Activated CD4-positive, alpha-beta T cell treated with anti-CD3 and anti-CD28 coated beads for 48 hours (primary cell): ENCODE measurements at places on chromosomes 16 and 17.

GRCh38 chr16:85394456-85395206 is 218.5 kb upstream of the GSE1 start:
- DNase-seq: no peak

DNA sequence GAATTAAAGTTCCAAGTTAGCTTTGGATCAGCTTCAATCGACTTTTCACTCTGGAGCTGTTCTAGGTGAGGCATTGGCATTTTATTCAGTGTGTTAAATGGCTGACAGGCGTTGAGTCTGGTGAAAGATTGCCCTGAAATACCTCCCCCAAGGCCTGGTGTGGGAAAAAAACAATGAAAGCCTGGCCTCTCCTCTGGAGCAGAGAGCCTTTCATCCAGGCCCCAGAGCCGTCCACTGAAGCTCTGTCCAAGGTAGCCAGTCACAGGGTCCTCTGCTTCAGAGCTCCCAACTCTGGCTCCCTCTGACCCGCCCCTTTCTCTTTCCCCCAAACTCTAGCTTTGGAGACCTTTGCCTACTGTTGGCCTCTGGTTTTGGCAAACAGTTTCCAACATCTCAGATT is 123.6 kb upstream of the CRHR1 start:
- DNase-seq: no peak

- DNase-seq: no peak
Observed at GRCh38 chr17:63542218-63542545, 8.1 kb upstream of the DCAF7 start.

DNA sequence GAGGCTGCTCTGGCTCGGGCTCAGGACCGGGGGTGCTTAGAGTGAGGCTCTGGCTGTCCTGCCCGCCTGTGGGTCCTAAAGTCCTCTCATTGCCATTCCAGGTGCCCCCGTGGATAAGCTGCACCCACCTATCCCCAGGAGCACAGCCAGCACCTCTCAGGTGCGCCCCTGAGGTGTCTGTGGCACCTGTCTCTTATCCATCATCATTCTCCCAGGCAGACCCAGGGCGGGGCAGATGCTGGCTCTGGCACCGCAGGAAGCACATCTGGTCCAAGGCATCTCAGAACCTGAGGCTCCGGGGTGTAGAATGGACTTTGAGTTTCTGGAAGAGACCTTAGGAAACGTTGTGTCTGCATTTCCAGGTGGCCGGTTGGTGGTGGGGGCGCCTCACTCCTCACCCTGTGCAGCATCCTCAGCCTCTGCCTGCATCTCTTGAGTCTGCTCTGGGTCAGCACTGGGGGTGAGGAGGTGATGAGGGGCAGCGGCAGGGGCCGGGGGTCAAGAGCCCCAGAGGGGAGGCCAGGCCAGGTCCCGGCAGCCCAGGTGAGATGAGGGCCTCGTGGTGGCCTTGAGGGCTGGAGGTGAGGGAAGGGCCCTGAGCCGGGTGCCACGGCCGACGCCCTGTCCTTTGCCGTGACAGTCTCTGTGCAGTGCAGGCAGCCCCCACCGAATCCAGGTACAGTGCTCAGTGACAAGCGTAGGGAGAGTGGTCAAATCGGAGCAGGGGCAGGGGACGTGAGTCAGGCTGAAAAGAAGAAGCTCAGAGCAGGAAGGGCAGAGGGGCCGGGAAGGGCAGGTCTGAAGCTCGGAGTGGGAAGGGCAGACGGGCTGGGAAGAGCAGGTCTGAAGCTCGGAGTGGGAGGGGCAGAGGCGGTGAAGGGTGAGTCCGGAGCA is 173.5 kb downstream of the NPIPB11 start:
- DNase-seq: no peak

GRCh38 chr17:82013772-82014321 is 8.8 kb downstream of the CENPX start:
- no peak for DNase-seq

DNA sequence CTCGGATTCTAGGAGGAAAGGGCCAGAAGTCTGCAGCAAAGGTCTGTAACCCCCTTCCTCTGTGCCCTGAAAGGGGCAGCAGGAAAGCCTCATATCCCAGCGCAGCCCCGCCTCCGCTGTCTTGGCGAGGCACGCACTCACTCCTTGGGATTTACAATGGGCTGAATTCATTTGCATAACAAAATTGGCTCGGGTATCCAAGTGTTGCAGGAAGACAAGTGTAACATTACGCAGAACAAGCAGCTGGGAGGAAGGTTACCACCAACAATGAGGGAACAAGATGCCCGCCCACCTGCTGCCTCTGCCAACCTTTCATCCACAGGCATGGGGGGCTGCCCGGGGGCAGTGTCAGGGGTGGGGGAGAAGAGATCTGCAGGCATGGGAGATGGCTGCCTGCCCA is 130.4 kb downstream of the MRM1 start:
- DNase-seq: no peak

GRCh38 chr17:2905696-2906501 is 109.7 kb downstream of the RAP1GAP2 start:
- no peak for DNase-seq

- DNase-seq: no peak
Observed at GRCh38 chr17:40909755-40910154, 24.7 kb upstream of the KRT20 start.

DNA sequence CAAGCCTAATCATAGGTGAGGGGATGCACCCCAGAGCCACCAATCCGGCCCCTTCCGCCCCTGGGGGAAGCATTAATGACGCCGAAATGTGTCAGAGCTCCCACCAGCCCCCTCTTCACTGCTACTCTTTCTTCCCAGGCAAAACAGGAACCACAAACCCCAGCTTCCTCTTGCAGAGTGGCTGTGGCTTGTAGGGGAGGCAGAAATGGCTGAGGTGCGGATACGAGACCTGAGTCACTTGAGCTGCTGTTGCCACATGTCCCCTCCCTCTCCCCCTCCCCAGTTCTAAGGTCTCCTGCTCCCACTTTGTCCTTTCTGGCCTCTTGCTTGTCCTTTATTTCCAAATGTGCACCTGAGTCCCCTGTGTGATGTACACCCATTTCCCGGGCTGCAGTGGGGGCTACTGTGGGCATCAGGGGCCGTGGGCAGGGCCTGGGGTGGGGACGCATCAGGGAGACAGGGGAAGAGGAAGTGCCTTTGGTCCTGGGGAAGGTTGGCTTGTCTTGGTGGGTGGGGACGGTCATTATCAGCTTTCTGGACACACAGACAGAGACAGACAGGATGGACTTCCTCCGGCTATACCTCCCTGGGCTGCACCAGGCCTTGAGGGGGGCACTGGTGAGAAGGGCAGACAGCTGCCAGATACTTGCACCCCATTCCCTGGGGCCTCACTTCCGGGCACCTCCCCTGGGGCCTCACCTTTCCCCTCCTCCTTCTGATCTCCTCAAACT is at the start of gene APOBR:
TSS of gene APOBR (plus strand) at position 523 of the 731 bp plus-strand sequence. CDS start at position 562, 39 bp downstream.
- DNase-seq: peak; percentile 88

DNA sequence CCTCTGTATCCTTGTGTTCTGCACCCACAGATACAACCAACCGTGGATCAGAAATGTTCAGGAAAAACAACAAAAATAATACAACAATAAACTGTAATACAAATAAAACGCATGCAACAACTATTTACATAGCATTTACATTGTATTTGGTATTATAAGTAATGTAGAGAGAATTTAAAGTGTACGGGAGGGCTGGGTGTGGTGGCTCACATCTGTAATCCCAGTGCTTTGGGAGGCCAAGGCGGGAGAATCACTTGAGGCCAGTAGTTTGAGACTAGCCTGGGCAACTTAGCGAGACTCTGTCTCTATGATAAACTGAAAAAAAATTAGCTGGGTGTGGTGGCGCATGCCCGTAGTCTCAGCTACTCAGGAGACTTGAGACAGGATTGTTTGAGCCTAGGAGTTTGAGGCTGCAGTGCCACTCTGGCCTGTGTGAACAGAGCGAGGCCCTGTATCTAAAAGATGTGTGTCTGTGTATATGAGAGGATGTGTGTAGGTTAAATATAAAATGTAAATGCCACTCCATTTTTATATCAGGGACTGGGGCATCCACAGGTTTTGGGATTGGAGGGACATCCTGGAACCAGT is 13.3 kb downstream of the SEC14L1 start:
- DNase-seq: no peak

DNA sequence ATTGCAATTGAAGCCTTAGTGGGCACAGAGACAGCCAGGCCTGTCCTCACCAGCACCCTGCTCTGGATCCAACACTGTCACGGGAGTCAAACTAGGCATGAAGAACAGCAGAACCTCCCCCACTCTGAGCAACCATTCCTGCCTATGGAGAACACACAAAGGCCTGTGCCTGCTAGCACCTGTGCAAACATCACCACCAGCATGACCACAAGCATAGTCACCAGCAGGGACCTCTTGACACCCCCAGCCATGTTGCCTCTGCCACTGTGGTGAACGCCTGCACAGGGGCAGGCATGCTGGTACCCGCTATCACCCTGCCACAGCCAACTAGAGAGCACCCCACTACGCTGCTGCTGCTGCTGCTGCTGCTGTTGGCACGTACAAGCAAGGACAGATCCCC is 51.7 kb downstream of the CMC2 start:
- no peak for DNase-seq

DNA sequence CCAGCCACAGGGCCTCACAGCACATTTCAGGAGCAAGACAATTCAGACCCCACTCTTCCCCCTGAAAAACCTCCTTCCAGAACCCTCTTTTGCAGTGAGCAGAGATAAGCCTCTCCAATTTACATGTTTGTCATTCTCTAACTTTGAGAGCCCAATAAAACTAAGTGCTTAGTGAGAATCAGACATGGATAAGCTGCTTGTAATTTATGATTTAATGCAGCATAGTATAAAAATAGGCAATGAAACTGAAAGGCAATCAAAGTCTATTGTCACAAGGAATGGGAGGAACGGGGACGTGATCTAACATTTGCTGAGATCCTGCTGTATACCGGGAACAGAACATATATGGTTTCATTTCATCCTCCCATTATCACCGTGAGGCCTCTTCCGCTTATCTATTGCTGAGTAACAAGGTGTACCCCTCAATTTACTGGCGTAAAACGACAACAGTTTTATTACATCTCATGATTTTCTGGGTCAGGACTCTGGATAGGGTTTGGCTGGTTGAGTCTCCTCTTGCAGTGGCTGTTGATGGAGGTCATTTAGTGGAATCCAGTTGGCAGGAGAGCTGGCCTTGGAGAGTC is 597.4 kb downstream of the MAF start:
- no peak for DNase-seq

DNA sequence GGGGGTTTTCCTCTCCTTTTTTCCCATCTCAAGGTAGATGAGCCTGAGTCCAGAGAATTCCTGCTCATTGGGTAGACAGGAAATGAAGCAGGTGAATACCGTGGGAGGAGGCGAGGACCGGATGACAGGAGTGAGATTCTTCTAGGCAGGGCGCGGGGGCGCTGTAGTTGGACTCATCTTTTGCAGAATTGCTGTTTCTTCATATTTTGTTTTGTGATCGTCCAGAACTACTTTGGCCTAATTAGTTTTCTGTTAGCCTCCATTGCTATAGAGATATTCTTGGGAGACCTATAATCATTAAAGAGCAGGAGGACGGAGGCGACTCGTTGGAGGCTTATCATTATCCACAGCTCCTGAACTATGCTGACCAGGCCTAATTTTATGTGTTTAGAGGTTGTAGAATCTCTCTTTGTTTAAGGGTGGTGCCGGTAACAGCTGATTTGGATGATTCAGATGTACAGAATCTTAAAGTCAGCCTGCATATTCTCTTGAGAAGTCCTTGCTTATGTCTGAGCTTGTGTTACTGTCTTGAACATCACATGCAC is 650 bp downstream of the ATP6V0A1 start:
- DNase-seq: peak; percentile 58

- peak; percentile 83 for DNase-seq
Observed at GRCh38 chr17:57243171-57243622, 13.1 kb upstream of the MSI2 start.

GRCh38 chr17:17119106-17119505 is 76.8 kb downstream of the MPRIP start:
- DNase-seq: no peak

GRCh38 chr17:60823515-60823914 is 145.9 kb downstream of the BCAS3 start:
- no peak for DNase-seq

DNA sequence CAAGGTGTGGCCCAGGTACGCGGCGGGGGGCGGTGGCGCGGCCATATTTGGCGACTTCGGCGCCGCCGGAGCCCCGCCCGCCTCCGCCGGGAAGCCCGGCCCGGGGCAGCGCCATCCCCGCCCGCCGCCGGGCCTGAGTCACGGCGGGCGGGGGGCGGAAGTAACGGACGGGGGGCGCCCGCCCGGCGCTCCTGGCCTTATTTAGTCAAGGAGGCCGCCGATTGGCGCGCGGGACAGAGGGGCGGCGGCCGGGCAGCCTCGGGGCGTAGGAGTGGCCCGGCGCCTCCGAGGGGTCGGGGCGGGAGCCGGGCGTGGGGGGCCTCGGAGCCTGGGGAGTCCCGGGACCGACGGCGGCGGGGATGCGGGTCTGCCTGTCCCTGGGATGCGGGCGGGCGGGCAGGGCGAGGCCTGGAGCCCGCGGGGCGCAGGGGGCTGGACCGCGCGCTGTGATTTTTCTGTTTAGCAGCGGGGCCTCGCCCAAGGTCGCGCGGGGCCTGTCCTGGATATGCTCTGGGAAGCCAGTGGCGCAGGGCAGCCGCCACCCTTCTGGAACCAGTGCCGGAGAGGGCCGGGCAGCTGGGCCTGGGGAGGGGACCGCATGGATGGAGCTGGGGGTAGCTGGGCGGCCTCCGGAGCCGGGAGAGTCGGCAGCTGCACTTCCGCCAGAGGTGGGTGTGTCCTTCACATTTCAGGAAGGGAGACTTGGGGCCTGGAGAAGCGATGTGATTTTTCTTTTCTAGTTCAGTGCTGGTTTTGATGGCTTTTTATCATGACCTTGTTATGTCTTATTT is 2.3 kb upstream of the ACTG1 start:
- DNase-seq: peak; percentile 80
